CD4-positive, alpha-beta T cell treated with Interleukin-2 at 100 ng/mL for 4 hours (primary cell): ENCODE measurements at places on chromosomes 13 and 19.

GRCh38 chr19:50554212-50554611 is 14.0 kb downstream of the LRRC4B start:
- DNase-seq = no peak

GRCh38 chr19:58569943-58570670 is 3.0 kb downstream of the MZF1 start:
- no peak for DNase-seq

DNA sequence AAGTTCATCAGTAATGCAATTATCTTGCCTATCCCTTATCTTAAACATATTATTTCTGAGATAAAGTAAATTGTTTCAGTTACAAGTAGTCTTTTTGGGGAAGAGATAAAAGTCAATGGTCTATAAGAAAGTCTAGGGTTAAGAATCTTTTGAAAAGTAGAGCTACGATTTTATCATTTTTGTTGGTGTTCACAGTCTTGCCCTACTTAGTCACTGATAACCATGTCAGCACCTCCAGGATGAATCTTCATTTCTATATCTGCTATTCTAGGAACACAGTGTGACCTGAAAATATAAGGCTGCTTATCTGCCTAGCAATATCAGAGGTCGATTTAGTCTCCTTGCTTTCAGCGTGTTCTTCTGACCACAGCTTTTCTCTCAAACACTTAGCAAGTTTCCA is 1676.5 kb upstream of the PRR20A start:
- DNase-seq = no peak

DNA sequence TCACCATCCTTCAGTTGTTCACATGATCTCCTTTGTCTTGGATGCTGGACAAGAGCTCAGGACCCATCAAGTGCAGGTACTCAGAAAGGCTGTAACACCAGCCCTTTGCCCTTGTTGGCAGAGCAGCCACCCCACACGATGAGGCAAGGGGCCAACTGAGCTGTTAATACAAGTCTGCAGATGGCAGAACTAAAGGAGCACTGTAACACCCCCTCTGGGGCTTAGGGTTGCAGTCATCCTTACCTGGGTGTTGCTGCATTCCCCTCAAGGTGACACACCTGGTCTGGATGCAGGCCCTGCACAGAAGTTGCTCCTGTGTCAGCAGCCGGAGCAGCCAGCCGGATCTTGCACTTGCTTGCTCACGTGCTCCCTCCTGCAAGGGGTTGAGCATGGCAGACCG is 52.0 kb downstream of the STARD13 start:
- no peak for DNase-seq

DNA sequence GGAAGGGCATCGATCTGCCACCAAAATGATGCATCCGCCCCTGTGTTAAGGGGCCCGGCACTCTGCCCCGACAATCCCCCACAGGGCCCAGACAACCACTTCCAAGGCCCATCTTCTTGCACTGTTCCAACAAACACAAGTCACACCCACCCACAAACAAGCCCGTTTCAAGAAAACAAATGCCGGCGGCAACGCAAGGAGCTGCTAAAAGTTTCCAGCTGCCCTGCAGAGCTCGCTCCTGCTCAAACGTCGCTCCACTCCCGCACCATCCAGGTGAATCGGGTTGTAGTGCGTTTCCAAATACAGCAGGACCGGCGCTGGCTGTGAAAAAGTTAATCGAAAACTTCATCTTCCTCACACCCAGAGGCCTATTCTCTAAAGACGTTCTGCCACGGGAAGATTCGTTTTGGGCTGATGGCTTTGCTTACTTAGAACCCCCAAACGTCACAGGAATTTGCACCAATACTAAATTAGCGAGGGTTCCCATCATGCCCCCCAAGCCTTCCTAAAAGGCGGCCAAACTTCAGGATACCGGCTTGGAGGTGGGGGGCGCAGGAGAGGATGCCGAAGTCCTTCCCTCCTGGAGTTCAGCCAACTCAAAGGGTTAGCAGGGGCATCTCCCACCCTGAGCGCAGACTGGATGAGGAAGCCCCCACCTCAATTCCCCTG is 107.4 kb upstream of the DOCK9 start:
- DNase-seq = peak; percentile 17

GRCh38 chr13:52405369-52405766 is 604 bp downstream of the THSD1 start:
- no peak for DNase-seq

DNA sequence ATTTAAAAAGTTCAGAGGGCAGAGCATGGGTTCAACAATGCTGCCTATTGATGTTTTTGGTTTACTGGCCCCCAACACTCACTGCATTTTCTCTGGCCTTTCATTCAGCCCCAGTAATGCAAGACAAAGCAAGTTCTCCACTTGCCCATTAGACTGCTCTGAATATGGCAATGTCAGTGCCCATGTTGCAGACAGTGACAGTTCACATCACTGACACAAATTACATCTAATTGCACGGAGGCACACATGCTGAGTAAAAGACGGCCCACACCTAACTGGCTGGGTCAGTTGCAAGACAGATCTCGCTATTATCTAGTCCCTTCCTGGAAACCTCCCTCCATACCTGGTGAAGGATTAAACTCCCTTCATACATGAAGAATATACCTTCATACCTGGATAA is 54.0 kb downstream of the ENOX1 start:
- no peak for DNase-seq

- no peak for DNase-seq
These were observed 1158.0 kb upstream of the SPRY2 start for GRCh38 chr13:81498969-81499368.

DNA sequence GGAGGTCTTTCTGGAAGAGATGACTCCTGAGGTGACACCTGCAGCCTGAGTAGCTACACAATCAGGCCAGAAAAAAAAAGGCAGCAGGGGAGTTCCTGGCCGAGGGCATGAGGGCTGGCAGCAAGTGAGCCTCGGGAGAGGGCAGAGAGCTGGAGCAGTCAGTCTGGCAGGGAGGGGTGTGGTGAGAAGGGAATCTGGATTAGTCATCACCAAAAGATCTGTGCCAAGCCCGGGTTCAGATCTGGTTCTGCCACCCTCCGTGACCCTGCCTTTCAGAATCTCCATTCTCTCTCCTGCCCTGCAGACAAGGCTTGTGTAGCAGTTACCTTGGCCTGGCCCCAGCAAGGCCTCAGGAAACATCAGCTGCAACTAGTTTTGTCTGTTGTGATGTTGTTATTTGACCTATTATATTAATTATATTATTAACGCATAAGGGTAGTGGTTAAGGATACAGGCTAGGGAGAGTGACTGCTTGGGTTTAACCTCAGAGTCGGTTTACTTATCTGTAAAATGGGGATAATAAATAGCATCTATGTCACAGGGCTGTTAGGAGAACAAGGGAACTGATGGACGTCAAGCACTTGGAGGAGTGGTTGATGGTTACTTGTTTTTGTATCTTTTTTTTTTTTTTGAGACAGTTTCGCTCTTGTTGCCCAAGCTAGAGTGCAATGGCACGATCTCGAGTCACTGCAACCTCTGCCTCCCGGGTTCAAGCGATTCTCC is 2.7 kb upstream of the CAPNS1 start:
- peak; percentile 11 for DNase-seq

DNA sequence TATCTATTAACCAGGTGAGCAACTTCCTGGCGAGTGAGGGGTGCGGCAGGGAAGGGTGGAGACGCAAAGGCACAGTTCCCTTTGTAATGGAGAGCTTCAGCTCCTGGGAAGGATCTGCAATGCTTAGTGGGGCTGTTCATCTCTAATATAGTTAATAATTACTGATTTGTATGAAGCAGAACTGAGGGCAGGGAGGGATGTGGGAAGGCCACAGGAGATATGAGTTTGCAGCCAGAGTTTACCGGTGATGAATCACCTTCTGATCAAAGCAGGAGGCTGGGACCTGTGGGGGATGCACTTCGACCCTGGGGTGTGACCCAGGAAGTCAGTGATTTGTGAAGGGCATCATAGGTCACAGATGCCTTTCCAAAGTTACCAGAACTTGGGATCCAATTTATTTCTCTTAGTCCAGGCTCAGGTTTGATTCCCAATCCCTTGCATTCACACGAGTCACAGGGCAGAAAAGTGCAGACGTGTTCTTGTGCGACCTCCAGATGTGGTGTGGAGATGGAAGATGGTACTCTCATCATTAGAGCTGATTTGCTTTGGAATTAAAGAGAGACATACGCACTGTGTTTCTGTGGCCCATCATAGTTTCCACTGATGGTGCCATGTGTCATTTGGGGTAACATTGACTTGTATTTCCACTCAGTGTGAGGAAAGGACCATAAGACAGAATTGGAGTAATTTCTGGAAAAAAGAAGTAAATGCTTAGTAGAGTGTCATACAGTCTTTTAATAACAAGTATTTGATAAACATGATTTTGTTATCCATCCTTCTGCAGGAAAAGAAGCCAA is 55.0 kb downstream of the LRCH1 start:
- DNase-seq = no peak

GRCh38 chr19:10516671-10517286 is 468 bp downstream of the S1PR5 start:
- DNase-seq = no peak

- DNase-seq = no peak
These were observed 28.2 kb downstream of the VSTM1 start for GRCh38 chr19:54035215-54036178.

- DNase-seq = peak; percentile 34
These were observed 154.2 kb downstream of the TM9SF2 start for GRCh38 chr13:99655351-99656091.

GRCh38 chr13:32682740-32683139 is 96.5 kb downstream of the PDS5B start:
- no peak for DNase-seq

DNA sequence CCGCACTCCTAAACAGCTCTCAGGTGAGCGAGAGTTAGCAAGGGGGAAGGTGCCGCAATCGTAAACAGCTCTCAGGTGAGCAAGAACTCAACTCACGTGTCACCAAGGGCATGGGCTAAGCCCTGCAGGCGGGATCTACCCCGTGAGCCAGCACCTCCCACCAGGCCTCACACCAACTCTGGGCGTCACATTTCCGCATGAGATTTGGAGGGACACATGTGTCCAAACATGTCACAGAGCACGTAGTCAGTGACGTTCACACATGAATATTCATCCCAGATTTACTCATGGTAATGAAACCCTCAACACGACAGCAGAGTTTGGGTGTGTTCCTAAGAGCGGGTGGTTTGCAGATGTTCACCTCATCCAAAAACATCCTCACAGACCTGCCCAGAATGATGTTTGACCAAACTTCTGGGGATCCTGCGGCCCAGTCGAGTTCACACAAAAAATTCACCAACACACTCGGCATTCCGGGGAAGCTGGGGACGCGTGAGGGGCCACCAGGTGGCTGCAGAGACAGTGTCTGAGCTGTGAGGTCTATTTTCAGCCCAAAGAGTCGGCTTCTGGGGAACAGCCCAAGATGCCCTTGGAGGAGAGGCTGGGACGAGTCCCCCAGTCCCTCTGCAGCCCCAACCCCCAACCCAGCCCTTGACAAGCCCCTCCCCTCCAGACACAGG is 19.6 kb downstream of the C2CD4C start:
- no peak for DNase-seq

DNA sequence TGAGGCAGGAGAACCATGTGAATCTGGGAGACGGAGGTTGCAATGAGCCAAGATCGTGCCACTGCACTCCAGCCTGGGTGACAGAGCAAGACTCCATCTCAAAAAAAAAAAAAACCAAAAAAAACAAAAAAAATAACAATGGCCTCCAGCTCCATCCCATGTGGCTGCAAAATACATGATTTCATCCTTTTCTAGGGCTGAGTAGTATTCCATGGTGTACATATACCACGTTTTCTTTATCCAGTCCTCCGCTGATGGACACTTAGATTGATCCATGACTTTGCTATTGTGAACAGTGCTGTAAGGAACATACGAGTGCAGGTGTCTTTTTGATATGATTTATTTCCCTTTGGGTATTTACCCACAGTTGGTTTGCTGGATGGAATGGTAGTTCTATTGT is 20.9 kb upstream of the LSM14A start:
- no peak for DNase-seq

GRCh38 chr13:20673715-20674114 is 29.8 kb upstream of the IL17D start:
- DNase-seq = no peak

GRCh38 chr13:84466461-84466860 is 584.2 kb upstream of the SLITRK1 start:
- DNase-seq = no peak

GRCh38 chr19:55070466-55071128 is 5.1 kb upstream of the EPS8L1 start:
- no peak for DNase-seq

GRCh38 chr13:19158526-19159174 is 23.0 kb downstream of the TUBA3C start:
- no peak for DNase-seq

DNA sequence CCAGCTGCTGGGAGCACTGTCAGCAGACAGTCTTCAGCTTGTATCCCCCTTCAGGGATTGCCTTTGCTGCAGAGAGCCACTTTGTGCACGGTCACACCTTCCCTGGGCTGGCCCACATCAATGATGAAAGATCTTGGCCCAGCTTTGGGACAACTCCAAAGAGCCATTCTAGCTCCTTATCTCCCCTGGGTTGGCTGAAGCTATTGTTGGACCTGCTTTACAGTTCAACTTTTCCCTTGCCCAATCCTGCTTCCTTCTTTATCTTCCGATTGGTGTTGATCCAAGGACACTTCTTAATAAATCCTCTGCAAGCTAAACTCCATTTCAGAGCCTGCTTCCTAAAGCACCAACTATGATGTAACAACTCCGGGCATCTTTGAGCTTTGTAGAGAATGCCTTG is 466.4 kb downstream of the KLF12 start:
- no peak for DNase-seq

- DNase-seq = no peak
These were observed 83.1 kb downstream of the TNFSF13B start for GRCh38 chr13:108352599-108352998.

DNA sequence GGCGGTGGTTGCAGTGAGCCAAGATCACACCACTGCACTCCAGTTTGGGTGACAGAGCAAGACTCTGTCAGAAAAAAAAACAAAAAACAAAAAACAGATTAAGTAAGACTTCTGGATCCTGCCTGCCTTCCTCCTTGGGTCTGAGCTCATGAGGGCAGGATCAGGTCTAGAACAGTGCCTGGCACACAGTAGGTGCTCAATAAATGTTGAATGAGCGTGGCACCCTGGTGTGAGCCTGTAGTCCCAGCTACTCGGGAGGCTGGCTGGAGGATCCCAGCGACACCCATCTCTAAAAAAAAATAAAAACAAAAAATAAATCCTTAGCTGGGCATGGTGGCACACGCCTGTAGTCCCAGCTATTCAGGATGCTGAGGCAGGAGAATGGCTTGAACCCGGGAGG is 2.8 kb upstream of the CDC37 start:
- no peak for DNase-seq
